Vagina (tissue), 2 donors: ENCODE measurements at places on chromosomes 16 and 17.

DNA sequence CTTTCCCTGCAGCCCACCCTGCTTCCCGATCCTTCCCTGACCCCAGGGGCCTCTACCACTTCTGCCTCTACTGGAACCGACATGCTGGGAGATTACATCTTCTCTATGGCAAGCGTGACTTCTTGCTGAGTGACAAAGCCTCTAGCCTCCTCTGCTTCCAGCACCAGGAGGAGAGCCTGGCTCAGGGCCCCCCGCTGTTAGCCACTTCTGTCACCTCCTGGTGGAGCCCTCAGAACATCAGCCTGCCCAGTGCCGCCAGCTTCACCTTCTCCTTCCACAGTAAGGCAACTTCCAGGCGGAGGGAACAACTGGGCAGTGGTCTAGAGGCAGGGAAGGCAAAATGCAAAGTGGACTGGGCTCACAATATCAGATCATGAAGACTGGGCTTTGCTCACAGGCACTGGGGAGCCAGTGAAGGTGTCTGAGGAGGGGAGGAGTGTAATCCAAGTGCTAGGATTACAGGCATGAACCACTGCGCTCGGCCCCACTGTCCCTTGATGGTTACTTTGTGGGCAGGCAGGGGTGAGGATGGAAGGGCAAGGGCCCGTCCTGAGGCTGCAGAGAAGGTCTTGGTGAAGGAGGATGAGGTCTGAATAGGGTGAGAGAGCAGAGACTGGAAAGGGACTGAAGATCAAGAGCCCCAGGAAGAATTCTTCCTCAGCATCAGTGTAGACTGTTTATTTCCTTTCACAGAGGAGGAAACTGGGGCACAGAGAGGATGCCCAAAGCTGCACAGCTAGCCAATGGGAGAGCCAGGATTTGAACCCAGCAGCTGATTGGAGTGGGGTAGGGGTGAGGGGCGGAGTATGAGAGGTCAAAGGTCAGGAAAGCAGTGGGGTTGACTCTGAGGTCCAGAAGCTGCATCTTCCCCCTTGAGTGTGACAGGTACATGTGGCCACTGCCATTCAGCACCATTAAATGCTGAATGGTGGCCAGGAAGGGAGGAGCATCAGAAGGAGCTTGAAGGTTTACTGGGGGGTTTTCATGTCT lies 16.5 kb upstream of the ADGRG3 start:
- DNase-seq = no peak

GRCh38 chr17:67829331-67829730 lies 4.0 kb downstream of the BPTF start:
- DNase-seq = no peak

DNA sequence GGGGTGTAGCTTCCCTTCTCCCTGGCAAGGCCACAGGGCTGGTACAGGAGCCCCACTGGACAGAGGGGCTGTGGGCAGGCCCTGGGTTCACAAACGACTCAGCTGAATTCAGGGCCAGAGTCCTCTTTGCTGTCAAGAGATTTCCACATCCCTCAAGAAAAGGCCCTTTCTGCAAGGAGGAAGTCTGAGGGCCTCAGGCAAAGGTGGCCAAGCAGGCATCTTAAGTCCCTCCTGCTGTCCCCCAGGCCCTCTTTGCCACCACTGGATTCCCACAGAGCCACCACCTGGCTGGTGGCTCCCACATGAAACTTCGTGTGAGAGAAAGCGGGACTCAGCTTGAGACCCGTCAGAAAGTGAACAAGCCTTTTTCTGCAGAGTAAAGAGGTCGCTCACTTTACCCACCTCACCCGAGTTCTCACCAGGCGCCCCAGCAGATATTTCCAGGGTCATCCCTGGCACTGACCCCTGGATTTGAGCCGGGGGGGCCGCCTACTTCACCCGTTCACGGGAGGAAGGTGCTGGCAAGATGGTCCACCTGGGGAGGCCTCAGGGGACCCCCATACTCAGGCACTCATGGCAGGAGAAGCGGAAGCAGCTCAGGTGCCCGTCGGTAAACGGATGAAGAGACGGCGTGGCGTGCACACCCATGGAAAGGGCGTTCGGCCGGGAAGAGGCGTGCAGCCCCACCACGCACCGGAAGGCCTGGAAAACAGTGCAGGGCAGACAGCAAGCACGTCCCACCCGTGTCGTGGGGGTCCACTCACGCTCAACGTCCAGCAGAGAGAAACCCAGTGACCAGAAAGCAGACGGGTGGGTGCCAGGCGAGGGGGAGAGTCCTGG lies 3.6 kb downstream of the RNF166 start:
- DNase-seq = no peak

- DNase-seq = no peak
Observed at GRCh38 chr16:84552135-84552534, 47.7 kb upstream of the MEAK7 start.

DNA sequence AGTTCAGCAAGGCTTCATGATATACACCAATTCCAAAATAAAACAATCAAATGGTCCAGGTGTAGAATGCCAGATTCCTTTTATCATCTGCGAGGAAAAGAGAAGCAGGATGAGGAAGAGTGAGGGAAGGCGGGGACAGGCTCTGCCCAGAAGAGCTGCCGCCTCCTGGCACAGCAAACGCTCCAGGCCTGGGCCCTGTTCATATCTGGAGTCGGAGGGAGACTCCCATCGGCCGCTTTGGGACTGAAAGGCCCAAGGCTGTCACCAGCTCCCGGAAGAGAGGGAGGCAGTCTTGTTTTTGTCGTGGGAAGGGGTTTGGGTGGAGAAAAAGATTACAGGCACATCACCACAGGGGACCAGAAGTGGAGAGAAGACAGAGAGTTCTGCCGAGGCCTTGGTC lies 29.0 kb upstream of the SLC25A19 start:
- DNase-seq = no peak

GRCh38 chr16:9919460-9919859 lies 262.8 kb downstream of the GRIN2A start:
- DNase-seq = no peak

- no peak for DNase-seq
Observed at GRCh38 chr17:78952706-78953105, 27.0 kb downstream of the LGALS3BP start.

DNA sequence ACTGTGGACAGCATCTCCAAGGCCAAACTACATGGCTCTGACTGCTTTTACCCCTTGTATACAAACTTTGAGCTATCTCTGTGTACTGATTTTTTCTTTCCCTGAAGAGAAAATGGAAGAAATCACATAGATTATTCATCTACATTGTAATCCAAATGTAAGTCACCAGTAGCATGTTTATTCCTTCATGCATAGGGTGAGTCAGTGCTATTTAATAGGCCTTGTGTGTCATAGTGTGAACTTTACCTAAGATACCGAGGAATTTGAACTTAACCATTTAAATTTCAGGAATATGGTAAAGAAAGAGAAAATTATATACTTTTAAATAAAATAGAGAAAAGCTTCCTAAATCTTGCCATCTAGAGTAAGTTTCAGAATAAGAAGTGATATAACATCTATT lies 16.5 kb downstream of the PHKB start:
- DNase-seq = no peak

GRCh38 chr16:81071805-81072204 lies 5.2 kb downstream of the C16orf46 start:
- DNase-seq = no peak

DNA sequence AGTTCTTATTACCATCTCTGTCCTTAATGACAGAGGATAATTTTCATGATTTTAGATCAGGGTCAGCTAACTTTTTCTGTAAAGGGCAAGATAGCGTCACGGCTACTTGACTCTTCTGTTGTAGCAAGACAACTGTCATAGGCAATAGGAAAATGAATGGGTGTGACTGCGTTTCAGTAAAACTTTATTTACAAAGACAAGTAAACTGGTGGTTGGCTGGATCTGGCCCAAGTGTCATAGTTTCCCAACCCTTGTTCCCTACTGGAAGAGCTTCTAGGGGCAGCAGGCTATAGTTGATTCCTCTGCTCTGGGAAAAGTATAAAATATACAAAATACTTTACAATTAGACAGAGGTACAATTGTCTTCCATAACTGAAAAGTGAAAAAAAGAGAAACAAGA lies 50.6 kb upstream of the VPS4A start:
- no peak for DNase-seq

- no peak for DNase-seq
Observed at GRCh38 chr17:31811101-31811500, 47.9 kb downstream of the COPRS start.

DNA sequence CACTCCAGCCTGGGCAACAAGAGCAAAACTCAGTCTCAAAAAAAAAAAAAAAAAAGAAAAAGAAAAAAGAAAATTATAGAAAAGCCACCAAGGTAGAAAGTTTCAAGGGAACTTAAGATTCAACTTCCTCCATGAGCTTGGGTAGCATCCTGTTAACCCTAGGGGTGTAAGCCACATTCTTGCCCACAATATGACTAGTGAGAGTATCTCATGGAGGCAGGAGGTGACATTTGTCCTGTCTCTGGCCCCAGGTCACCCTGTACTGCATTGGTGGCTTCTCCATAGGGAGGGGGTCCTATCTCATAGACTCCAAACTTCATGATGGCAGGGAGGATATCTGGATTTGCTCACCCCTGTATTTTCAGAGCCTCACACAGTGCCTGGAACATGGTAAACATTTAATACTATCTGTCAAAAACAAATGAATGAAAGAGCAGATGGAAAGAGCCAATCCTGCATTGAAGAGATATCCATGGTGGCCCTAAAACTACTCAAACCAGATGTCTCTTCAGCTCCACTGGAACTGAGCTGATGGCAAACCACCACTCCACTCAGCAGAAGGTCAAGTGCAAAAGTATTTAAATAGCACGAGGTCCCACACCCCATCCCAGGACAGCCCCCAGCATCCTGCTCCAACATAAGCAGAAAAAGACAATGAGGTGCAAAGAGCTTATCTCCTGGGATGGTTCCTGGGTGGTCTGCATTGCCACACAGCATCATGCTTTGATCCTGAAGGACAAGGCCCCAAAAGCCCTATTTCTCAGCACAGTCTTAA lies 50.3 kb downstream of the EMP2 start:
- DNase-seq = no peak

- no peak for DNase-seq
Observed at GRCh38 chr16:18800775-18801144, 589 bp downstream of the ARL6IP1 start.

DNA sequence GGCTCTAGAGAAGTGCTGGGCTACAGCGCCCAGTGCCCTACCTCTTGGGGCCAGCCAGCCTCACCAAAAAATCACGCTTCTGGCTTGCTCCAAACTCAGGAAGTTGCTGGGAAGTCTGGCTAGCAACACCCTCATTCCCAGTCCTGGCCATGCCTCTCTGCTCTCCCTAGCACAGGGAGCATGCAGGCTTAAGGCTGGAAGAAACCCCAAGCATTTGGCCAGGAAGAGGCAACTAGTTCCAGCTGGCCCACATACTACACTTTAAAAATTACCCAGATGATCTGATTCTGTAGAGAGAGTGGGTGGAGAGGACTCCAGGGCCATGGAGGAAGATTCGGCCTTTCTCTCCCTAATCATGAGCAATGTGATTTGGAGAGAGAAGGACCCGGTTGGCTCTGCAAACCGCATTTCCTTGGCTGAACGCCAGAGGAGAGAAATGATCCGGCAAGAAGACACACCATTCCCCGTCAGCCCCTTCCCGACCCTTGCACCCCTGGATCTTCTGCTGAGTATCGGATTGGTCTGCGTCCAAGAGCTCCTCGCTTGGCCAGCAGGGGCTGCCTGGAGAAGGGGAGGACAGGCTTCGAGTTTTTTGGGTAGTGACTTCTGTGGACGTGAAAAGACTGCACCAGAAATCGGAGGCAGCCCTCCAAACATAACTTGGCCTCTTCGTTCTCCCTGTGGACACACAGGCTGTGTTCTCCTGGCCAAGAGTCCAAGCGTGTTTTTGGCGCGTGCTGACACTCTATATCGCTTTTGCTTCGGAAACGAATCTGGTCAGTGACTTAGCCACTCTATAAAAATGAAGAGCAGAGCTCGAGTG lies 406.3 kb downstream of the WWOX start:
- DNase-seq = no peak

GRCh38 chr16:89633064-89633631 lies 19.7 kb downstream of the DPEP1 start:
- DNase-seq = no peak

- no peak for DNase-seq
Observed at GRCh38 chr16:58853854-58854791, 120.0 kb upstream of the GOT2 start.

GRCh38 chr16:86198206-86199118 lies 299.5 kb downstream of the IRF8 start:
- DNase-seq = no peak

GRCh38 chr17:13047011-13047606 lies 29.3 kb upstream of the ELAC2 start:
- no peak for DNase-seq

DNA sequence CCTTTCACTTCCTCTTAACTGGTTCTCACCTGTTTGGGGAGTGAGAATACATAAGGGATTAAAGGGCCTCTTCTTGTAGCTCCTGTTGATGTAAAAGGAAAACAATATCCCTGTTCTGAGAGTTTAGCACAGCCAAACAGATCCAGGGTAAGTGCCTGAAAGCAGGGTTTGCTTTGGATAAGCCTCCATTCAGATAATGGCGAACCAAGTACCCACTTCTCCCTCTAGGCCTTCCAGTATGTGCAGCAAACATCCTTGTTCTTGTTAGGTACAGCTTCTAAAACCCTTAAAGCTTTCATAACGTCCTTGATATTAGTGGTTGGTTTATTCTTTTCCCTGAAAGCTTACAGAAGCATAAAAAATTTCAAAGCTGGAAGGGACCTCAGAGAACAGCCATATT lies 130.6 kb upstream of the DNAH9 start:
- no peak for DNase-seq

DNA sequence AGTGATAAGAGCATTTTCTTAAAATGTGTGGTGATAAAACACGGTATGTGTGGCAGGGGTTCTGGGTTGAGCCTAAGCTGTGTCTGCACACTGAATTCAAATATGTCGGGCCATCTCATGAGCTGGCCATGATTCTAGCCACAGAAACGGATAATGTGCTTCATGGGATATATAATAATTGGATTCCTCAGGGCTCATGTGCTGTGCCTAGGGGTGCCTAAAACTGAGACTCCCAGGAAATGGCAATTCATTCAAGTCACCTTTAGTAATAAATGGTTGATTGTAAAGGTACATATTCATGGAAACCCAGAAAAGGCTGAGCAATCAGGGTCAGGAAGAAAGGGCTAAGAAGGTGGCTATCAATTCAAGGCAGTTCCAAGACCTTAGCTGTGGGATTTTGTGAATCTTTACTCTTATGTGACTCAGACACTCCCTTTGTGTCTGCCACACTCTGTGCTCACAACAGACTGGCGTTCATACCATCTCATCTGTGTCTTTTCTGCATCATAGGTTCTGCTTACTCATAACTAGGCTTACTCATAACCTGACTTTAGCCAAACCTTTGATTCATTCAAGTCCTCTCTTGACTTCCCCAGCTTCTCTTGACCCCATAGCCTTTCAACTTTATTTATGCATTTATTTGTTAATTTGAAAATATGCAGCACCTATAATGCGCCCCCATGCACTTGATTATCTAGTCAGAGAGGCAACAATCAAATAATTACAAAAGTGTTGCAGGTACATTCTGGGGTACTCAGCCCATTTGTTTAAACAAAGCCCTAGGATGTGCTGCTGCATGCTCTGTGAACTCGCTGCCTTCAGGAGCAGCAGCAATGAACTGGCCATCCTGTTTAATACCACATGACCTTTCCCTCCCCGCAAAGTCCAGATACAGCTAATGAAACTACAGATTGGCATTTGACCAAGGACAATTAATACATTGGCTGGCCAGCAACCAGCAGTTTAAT lies 28.4 kb upstream of the MED13 start:
- DNase-seq = no peak
